ENCODE measurements at places on chromosomes 4 and X. TPM values are rescaled to one million over a fixed set of nuclear protein-coding genes. Genes with fewer than 3 reads are reported as not detected.

Gene FNIP2
- 1.2 TPM for total RNA-seq

Gene F8A1
- 42.4 TPM for total RNA-seq

Gene PF4V1
- total RNA-seq: not detected

Gene UGT2B10
- not detected for total RNA-seq

Gene SLC2A9
- total RNA-seq: not detected

Gene SLIT2
- not detected for total RNA-seq

Gene TRAM1L1
- total RNA-seq: not detected

Gene GPC3
- total RNA-seq: not detected

Gene ANXA3
- not detected for total RNA-seq

Gene ZNF182
- total RNA-seq: 9.7 TPM

- DNase-seq: no peak
Measured at GRCh38 chrX:38862100-38862499, 60.8 kb downstream of the MID1IP1 start.

DNA sequence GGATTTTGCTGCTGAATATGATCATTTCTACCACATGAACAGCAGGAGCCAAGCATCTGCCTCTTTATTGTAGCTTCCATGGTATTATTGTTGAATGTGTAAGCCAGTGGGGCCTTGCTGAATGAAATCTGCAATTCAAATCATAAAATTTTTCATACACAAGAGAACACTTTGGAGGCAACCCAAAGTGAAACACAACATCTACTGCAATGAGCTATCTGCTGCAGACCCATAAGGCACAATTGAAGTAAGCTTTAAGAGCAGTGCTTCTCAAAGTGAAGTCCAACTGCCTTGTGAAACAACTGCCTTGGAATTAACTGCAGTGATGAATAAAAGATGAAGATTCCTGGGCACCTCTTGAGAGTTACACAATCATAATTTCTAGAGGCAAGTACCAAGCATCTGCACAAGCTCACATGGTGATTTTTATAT, 626.3 kb upstream of the INTU start:
- DNase-seq: no peak

GRCh38 chr4:83606898-83607297, 71.0 kb downstream of the GPAT3 start:
- no peak for DNase-seq

DNA sequence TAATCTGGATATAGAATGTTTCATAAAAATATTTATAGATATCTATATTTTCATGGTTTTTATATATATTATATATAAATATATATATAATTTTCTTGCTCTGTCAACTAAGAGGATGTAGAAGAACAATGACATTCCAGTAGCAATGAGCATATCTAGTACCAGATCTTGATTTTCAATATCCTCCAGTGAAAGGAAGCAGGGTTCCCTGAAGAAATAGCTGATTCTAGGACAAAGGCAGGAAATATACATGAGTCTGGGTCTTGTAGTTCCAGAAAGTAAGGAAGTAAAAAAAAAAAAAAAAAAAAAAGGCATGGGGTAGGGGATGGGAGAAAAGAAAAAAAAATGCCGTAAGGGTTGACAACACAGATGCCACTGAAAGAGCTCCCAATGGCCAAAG, 241.4 kb downstream of the RASL11B start:
- DNase-seq: no peak

DNA sequence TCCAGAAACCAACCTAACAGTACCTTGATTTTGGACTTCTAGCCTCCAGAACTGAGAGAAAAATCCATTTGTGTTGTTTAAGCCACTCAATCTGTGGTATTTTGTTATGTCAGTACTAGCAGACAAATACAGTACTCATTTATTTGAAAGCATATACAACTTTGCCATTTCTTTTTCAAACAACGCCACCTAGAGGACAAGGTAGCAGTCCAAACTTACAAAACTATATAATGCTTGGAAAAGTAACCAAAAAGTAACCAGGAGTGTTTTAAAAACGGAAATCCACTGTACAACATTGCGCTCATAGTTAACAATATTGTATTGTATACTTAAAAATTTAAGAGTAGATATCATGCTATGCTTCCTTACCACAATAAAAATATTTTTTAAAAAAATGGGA, 37.0 kb upstream of the FGF13 start:
- DNase-seq: peak; percentile 16

DNA sequence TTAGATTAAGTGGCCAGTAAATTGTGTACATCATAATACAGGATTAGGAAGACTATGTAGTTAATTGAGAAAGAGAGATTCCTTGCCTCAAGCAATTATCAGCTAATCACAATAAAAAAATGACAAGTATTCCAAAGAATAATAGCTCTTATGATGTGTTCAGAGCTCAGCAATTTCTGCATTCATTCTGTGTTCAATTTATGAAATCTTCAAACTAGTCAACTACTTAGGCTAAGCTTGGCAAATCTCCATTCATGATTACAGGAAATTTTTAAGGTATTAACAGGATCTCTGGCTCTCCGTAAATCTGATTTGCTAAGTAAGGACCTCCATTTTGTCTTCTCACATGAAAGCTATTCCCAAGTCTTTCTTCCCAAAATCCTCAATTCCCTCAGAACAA, 256.9 kb upstream of the TEX13A start:
- no peak for DNase-seq

- no peak for DNase-seq
Measured at GRCh38 chr4:156953951-156954350, 17.6 kb downstream of the PDGFC start.

- no peak for DNase-seq
Measured at GRCh38 chr4:38452009-38452408, 212.0 kb upstream of the KLF3 start.

GRCh38 chr4:74117024-74117534, 18.1 kb upstream of the CXCL2 start:
- no peak for DNase-seq

GRCh38 chr4:160426233-160426632, 1323.4 kb downstream of the RAPGEF2 start:
- no peak for DNase-seq

GRCh38 chrX:2635342-2635741, 55.8 kb upstream of the CD99 start:
- DNase-seq: no peak

GRCh38 chr4:78424461-78424860, 127.1 kb upstream of the ANXA3 start:
- no peak for DNase-seq

- DNase-seq: no peak
Measured at GRCh38 chr4:39464886-39465501, 6.1 kb downstream of the LIAS start.

DNA sequence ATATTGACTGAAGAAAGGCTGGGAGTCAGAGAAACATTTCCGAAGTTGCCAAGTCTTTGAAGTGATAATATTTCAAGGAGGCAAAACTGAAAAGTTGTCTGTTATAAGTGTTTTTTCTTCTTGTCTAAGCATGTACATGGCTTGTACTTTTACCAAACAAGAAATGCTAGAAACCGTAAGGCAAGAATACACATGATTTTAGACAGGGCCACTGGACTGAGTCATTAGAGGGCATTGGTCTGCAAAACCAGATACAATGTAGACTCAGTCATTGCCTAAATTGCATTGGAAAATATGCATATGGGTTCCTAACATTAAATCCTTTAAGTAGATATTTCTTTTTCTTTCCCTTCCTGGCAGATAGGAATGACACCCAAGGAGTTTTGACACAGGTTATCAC, 284.9 kb upstream of the PUDP start:
- no peak for DNase-seq

GRCh38 chrX:18146954-18147353, 73.7 kb downstream of the BEND2 start:
- DNase-seq: peak; percentile 2

DNA sequence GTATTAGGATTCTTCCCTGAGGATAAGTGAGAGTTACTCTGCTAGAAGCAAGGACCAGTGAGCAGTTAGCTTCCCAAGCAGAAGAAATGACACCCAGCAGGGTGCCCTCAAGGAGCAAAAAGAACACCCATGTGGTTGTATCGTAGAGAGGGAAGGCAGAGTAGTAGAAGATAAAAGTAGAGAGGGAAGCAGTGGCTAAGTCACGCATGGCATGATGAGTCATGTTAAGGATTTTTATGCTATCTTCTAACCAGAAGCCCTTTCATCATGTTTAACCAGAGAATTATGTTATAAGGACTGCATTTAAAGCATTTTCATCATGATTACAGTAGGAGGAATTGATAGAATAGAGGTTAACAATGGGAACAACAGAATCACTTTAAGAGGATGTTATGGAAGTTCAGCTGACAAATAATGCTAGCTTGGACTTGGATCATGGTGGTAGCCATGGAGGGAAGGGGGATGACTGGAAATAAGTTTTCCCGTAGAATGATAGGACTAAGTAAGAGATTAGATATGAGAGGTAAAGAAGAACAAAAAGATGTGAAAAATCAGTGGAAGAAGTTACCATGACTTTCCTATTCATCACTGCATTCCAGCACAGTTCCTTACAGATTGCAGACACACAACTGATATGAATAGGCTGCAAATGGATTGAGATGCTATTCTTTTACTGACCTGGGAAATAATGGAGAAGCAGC, 383.5 kb upstream of the INTU start:
- DNase-seq: no peak

DNA sequence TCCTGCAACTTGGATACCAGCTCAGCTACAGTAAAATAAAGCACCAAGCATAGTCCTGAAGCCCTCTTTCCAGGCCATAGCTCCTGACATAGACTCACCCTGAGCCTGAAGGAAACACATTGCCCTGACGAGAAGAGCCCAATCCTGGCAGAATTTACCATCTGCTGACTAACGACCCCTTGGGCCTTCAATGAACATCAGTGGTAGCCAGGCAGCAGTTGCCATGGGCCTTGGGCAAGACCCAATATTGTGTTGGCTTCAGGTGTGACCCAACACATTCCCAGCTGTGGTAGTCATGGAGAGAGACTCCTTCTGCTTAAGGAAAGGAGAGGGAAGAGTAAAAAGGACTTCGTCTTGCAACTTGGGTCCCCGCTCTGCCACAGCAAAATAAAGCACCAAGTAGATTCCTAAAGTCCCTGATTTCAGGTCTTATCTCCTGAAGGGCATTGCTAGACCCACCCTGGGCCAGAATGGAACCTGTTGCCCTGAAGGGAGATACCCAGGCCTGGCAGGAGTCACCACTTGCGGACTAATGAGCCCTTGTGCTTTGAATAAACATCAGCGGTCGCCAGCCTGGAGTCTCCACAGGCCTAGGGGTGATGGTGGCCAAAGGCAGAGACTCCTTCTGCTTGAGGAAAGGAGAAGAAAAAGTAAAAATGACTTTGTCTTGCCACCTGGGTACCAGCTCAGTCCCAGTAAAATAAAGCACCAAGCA, 902.6 kb downstream of the C4orf33 start:
- no peak for DNase-seq

DNA sequence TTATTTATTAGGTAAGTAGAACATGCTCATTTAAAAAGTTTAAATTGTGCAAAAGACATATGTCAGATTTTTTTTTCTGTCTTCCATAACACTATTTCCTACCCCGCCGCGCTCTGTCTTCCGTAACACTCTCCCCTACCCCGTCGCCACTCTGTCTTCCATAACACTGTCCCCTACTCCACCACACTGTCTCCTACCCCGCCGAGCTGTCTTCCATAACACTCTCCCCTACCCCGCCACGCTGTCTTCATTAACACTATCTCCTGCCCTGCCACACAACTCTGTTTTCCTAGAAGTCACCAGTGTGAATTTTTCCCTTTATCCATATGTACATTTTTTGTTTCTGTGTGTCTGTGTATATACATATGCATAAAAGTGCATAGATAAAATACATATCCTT, 4.4 kb downstream of the MSMO1 start:
- DNase-seq: no peak

DNA sequence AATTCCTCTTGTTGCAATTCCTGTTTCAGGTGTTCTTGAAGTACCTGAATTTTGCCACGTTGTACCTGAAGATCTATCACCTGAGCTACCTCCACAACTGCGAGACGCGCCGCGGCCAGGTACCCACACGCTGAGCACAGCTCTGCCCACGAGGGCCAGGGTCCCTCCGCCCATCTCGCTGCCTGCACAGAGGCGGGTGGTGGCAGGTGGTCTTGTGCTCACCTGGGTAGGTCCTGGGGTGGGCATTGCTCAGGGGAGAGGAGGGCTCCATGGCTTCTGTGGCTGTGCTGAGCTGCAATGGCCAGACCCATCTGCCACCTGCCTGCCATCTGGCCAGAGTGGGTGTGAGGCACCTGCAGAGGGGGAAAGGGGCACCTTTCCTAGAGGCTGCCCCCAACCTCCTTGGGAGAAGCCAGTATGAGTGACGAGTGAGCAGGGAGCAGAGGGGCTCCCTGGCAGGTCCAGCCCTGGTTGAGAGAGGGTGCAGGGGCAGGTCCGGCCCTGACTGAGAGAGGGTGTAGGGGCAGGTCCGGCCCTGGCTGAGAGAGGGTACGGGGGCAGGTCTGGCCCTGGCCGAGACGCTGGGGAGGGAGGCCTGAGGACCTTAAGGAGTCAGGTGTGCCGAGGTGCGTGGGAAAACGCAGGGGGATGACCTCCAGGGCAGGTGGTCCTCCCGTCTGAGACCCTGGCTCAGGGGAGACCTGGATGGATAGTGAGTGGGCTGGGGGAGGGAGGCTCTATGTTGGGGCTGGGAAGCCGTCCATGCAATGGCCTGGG, 10.7 kb downstream of the PDE6B start:
- no peak for DNase-seq

DNA sequence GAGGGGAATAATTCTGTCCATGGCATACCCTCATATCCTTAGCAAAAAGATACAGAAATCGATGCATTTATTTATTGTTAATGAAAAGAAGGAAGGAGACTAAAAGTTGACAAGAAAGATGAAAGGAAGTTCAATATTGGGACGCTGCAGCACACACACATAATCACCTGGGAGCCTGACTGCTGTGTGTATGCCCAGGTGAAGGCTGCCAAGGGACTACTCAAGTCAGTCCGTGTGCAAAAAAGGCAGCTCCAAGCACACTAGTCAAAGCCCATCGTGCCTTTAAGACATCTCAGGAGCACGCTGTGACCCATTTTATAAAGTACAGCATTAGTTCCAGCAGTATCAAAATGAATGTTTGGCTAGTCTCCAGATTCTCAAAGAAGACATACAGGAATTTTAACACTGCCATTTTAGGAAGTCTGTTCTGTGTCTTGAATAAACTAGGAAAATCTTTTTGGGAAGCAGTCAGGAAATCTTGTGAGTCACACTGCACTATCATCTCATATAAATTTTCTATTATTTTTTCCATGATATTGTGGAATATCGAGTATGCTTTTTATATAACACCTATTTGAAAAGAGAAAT, 363.9 kb downstream of the GASK1B start:
- no peak for DNase-seq

GRCh38 chrX:11137543-11138139, 26.5 kb downstream of the HCCS start:
- DNase-seq: peak; percentile 47

DNA sequence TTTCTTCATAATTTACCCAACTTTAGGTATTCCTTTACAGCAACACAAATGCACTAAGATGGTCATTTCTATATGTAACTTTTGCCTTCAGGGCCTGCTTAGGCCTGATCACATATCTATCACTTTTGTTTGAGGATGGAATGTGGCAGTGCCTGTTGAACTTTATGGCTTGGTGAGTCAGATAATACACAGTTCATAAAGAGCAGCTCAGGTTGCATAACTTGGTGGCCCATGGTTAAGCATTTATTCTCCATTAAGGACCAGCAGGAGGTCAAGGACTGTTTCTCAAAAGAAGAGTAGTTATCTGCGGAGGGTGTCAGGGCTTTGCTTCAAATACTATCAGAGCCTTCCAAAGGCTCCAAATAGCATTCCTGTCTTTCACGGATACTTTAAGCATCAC, 124.1 kb upstream of the PDHA2 start:
- no peak for DNase-seq

Measured in OCI-LY7 (cell line).